ENCODE measurements at places on chromosomes 5 and 9. TPM values are rescaled to one million over a fixed set of nuclear protein-coding genes. Genes with fewer than 3 reads are reported as not detected.

The PCDHGA11 gene
- total RNA-seq = 16.5 TPM

The PRLR gene
- under 0.01 TPM for total RNA-seq

The PCDHB8 gene
- 0.36 TPM for total RNA-seq

DNA sequence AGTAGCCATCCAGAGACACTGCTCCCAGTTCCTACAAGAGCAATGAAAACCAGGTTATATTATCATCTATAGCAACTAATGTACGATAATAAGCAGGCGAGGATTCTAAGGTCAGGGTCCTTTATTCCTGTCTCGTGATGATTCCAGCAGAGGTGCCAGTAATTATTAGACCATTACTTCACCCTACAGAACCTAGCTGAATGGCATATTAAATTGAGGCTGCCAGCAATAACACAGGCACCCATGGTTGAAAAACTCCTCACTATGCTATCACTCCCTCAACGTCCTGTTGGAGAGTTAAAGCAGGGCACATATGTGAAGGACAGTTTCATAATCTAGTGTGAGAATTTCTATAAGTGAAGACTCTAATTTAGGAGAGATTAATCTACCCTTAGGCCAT is 29.7 kb downstream of the DCAF12 start:
- DNase-seq = no peak

DNA sequence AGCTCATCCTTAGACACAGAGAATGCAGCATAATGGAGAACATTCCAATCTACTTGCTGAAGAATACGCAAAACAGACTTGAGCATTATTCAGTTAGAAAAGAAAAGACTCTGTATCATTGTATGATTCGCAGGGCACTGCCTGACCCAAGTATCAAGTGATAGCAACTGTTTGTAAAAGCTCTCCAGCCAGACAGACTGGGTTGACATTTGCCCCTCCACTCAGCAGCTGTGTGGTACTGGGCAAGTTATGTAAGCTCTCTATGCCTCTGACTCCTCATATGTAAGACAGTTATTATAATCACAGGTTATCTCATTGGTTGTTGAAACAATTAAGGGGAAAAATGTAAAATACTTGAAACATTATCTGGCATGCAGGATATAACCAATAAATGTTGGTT is 505.0 kb downstream of the ELAVL2 start:
- no peak for DNase-seq

- no peak for DNase-seq
Observed at GRCh38 chr5:31847354-31847753, 208.4 kb downstream of the PDZD2 start.

DNA sequence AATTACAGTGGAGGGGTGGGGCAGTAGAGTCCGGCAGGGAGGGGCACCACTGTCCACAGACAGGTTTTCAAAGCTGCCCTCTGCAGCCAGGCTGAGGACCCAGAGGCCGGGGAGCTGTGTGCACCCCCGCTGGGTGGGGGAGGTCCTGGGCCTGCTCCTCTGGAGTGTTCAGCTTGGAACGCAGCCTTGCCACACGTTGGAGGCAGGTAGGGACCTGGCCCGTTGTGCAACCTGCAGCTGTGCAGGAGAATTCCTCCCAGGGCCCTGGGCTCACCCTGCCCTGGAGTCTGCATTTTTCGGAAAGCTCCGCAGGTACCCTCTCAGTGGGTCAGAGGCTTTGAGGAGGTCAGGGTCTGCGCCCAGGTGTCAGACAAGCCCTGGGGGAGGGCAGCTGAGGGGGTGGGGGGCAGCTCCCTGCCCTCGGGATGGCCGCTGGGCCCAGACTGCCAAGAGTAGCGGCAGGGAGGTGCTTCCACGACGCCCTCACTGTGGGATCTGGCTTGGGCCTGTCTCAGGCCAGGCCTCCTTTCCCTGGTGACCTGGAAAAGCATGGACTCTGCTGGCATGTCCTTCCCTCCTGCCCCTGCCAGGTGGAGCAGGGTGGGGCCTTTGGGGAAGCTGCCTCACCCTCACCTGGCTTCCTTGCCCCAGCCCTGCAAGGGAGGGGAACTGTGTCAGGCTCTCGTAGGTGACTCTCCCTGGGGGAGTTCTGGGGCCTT is 29.5 kb downstream of the RXRA start:
- DNase-seq = no peak

DNA sequence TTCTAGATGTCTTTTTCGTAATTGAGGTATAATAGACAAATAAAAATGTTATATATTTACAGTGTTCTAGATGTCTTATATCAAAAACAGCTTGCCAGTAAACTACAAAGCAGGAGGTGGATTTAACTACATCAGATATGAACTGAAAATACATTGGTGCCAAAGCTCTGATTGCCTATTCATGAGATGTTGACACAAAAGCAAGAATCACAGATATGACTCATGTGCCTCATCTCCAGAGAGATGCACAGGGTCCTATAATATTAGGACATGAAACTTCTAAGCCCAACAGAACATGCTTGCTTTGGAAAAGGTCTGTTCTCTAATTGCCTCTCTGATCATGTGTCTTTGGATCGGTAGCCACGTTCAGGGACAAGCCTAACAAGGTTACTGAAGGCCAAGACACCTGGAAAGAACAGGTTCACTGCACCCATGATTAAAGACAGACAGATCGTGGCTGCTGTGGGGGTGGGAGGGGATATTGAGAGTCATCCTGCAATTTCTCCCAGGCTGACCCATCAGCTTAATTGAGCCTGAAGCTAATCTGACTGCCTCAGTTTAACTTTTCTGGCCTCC is 16.8 kb downstream of the ABCA1 start:
- DNase-seq = peak; percentile 73

- peak; percentile 62 for DNase-seq
Observed at GRCh38 chr5:39716532-39717028, 291.8 kb upstream of the DAB2 start.

DNA sequence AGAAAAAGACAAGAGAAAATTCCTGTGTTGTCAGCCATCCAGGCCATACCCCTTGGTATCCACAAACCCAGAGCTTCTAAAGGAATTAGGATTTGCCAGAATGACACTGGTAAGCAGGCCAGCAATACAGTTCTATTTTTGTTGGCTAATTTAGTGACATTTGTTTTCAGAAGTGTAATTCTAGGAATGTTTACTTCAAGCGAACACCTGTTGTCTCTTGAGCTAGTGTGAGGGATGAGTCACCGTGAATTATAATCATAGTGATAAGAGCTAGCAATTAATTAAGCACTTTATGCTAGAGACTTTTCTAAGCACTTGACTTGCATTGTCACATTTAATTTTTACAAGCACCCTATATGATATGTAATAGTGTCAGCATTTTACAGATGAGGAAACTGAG is 99.2 kb downstream of the PRKACG start:
- peak; percentile 9 for DNase-seq

- no peak for DNase-seq
Observed at GRCh38 chr5:111697215-111697614, 59.8 kb downstream of the NREP start.

GRCh38 chr5:122172207-122172606 is 42.9 kb downstream of the ZNF474 start:
- peak; percentile 54 for DNase-seq

GRCh38 chr5:137264041-137264440 is 235.1 kb downstream of the SPOCK1 start:
- DNase-seq = no peak
